Stimulated activated CD4-positive, alpha-beta T cell treated with anti-CD3 and anti-CD28 coated beads, TNF-alpha, amount 100 ng/mL, for 1 hour (primary cell): ENCODE measurements at places on chromosomes 12 and 14.

DNA sequence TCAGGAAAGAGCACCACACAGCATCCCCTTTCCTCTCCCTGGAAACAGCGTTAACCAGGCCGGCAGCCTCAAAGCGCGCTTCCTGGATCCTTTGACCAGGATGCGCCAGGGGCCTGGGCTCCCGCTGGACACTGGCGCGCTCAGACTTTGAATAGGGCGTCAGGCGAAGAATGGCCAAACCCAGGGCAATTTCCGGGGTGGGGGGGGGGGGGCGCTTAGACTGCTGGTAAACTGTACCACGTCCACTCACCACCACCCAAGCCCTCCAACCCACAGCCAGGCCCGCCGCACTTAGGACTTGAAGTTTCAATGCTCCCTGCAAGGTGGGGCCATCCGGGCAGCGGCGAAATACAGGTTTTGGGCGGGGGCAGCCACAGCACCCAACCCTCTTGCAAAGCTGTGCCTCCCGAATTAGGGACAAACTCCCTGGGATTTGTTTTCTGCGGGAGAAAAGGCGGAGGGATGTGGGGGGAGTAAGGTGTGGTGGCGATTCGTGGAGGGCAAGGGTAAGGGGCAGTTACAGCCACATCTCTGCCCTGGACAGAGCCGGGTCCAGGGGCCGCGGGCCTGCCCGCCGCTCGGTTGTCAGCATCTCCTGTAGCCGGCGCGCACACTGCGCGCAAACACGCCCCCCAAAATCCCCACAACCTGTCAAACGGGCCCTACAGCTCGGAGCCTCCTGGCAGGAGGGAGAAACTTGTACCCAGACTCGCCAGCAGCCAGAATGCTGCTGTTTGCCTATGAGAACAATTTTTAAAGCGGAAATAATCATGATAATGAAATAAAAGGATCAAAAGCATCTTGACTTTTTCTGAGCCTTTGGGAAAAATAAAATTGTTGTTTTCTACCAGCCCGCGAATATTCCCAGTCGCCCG, 958 bp downstream of the RTN1 start:
- no peak for DNase-seq

DNA sequence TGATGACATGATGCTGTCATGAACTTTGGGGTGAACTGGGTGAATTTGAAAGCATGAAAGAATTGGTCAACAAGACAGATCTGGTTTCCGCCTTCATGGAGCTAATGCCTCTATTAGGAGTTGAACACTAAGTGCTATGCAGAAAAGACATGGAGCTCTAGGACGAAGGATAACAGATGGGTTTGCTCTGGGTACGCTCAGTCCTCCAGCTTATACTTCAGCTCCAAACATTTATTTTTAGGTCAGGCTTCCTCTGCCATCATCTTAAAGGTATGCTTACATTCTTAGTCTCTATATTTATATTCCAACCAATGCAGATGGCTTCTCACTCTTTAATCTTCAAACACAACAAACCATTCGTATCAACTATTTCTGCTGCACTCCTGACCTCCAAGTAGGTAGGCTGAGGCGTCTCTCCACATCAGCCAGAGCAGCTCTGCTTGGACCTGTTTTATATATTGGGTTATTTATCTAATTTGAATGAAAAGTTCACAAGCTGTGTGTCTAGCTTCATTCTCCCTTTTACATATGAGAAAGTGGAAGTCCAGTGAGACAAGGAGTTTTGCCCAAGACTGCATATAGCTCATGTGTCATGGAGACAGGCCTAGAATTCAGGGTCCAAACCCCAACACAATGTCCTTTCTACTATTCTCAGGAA, 226.3 kb downstream of the SPTSSA start:
- DNase-seq: no peak

DNA sequence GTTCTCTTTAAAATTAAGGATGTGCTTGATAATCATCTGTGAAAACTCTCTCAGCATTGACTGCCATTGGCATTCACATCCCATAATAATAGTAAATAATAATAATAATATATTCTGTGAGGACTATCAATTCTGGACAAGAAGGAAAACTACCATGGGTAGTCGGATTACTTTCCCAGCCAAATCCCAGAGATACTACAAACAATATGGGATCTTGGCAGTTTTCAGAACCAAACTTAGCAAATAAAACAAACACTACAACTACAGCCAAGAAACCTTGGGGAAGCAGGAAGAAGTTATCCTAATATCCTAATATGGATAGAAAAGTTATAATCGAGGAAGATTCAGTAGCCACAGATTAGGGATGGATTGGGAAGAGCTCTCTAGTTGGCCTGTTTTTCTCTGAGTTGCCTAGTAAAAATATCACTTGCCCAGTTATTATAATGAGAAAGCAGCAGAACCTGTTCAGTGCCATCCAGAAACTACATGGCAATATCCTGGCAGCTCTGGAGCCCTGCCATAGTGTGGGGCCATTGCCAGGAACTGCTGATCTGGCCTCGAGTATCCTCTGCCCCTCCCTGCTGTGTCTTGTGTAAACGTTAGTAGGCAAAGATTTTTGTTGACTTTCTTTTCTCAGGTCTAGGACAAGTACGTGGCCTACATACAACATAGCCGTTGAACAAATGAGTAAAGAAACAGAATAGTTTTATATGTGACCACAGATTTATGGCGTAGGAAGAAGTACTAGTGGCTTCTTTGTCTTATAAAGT, 193.5 kb downstream of the SLC2A13 start:
- DNase-seq: no peak

GRCh38 chr14:32375663-32376062, 46.6 kb downstream of the AKAP6 start:
- no peak for DNase-seq

DNA sequence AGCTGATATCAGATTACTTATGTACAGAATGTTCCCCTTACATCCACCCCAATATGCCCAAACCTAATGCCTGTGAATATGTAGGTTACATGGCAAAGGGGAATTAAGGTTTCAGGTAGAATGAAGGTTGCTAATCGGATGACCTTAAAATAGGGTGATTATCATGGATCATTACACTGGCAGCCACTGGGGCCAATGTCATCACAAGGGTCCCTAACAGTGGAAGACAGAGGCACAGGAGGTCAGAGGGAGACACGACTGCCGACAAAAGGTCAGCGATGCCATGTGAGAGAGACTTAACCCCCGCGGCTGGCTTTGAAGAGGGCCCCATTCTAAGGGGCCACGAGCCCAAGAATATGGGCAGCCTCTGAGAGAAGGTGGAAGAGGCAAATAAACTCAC, 106.8 kb upstream of the EVL start:
- no peak for DNase-seq

- no peak for DNase-seq
Observed at GRCh38 chr12:26088998-26089397, 35.8 kb downstream of the BHLHE41 start.

- DNase-seq: no peak
Observed at GRCh38 chr14:45650754-45651153, 397.8 kb upstream of the MIS18BP1 start.

DNA sequence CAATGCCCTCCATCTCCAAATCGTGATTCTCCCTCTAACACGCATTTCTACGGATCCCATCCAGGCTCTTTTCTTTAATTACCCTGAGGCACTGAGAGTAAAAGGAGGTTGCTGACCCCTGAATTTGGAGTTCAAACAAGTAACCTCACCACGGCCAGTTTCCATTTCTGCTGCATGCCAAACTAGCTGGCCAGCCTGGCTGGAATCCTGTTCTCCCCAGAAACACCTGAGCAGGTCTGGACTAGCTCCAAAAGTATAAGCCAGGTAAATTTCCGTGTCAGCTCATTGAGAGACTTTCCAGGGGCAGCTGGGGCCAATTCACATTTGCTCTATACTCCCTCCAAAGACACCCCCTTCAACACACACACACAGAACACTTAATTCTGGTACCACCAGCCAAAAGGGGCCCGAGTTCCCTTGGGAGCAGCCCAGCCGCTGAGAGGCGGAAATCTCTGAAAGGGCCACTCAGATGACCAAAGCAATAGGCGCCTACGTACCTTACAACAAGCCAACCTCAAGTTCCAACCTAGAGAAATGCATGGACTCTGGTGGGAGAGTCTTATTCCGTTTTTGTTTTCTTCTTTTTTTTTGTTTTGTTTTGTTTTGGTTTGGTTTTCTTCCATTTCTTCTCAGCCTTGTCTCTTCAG, 131.4 kb downstream of the NDUFA12 start:
- DNase-seq: no peak

- no peak for DNase-seq
Observed at GRCh38 chr14:89186856-89187376, 230.1 kb downstream of the FOXN3 start.

GRCh38 chr14:103801459-103801858, 45.9 kb downstream of the PPP1R13B start:
- no peak for DNase-seq

DNA sequence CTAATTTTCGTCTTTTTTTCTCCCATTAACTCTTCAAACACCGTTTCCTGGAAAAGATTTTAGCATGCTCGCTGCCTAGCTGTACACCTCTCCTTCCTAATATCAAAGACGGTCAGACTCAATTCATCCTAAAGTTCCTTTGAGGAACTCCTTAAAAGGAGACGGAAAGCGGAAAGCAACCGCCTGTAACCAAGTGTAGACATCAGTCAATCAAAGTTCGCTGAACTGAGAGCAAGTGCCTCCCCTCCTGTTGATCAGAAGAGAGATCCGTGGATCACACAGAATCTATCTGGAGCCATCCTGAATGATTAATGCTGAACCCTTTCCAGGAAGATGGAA, 412 bp upstream of the TEP1 start:
- no peak for DNase-seq

- no peak for DNase-seq
Observed at GRCh38 chr14:93084402-93084801, 31.3 kb downstream of the ITPK1 start.

GRCh38 chr12:122949816-122950675, 16.2 kb downstream of the ABCB9 start:
- DNase-seq: no peak

DNA sequence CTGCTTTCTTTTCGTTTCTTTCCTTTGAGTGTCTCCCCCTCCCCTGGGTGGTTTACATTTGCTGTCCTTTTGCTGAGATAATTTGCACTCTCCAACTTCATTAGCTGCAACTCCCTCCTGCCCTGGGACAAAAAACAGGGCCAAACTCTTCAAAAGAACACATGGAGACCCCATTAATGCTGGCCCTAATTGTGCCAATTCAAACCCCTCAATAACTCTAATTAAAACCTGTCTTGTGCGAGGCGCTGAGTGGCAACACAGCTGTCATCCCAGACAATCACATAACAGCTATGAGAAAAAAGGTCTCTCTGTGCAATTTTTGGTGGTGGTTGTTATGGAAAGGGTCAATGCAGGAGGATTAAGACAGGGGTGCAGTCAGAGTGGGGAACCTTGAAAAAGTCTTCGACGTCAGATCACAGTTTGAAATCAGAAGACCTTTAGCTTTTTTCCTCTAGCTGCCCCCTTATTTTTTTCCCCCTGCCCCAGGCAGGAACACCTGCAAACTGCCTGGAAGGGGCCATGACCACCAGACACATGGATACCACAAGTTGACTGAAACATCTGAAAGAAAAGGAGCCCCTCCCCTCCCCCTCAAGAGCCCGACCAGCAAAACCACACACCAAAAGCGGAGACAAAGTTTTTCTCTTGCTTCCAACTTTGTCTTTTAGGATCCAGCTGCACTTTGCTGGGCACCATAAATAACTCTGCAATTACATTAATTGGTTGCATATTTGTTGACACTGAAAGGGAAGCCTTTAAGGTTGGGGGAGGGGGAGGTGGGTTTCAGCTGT, 26.5 kb upstream of the SMOC1 start:
- no peak for DNase-seq

GRCh38 chr12:77130193-77130592, 64.8 kb upstream of the E2F7 start:
- DNase-seq: no peak

DNA sequence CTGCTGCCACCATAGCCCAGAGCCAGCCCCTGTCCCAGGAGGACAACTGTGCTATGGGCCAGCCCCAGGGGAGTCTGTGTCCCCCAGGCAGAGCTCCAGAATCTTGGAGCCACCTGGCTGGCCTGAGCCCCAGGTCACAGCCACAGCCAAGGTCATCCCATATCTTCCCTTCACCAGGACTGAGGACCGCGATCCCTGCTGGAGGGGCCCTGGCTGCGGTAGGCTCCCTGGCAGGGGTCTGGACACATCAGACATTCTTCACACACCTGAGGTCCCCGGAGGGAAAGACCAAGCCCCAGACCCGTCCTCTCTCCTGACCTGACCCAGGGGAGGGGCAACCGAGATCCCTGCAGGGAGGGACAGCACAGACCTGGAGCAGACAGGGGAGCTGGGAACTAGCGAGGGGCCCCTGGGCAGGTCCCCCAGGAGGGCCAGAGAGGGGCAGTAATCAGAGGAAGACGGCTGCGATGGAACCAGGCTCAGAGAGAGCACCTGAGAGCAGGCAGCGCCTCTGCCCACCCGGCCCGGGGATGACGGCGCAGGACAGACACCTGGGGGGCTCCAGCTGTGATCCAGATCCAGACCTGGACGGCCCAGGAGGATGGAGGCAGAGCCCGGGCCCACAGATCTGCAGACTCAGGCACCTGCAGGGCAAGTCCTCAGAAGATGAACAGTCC, 103.2 kb upstream of the EIF5 start:
- no peak for DNase-seq

- no peak for DNase-seq
Observed at GRCh38 chr12:6827982-6828780, at the start of gene P3H3. TSS of gene P3H3 (plus strand) at chr12:6828407. CDS start at chr12:6828441, 34 bp downstream.

- DNase-seq: peak; percentile 43
Observed at GRCh38 chr12:107912421-107913004, 138.0 kb downstream of the ASCL4 start.

DNA sequence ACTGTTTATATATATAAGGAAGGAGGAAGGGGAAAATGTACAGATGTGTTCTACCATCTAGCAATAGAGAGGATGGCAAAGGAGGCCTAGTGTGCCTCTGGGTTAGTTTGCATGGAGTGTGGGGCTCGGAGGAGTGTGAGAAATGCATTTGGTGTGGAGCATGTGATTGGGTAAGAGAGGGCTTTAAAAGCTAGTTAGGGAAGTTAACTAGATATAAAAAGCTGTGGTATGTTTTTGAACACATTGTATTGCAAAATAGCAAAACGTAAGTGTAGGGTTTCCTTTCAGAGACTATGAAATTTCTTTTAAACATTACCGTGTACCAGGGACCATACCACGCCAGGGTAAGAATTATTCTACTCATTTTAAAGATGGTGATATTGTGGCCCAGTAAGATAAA, 53.3 kb upstream of the STXBP6 start:
- no peak for DNase-seq

DNA sequence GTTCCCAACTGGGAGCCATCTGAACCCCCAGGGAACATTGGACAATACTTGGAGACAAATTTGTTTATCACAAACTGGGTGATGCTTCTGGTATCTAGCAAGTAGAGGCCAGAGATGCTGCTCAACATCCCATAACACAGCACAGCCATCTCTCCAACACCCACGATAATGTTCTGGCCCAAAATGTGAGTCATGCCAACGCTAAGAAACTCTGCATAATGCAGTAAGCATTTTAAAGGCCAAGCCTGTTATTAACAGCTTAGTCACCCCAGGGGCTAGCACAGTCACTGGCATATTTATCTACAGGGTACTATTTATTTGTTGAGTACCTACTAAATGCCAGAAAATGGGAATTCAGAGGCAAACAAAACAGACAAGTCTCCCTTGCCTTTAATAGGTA, 873.1 kb upstream of the TMEM132C start:
- DNase-seq: no peak
